ENCODE measurements at places on chromosomes 11 and 22.

GRCh38 chr11:75496305-75496752 is 29.4 kb downstream of the GDPD5 start:
- peaks cover 25% of the 10 kb centered on the region for H3K4me1 ChIP-seq
- no peaks in the 10 kb centered on the region for H3K36me3 ChIP-seq
- H3K4me3 ChIP-seq: no peak overlapping the region

- no peaks in the 10 kb centered on the region for H3K27me3 ChIP-seq
- H3K27ac ChIP-seq: no peak overlapping the region
- H3K36me3 ChIP-seq: no peaks in the 10 kb centered on the region
- peaks cover 31% of the 10 kb centered on the region for H3K4me1 ChIP-seq
- no peak overlapping the region for H3K4me3 ChIP-seq
- DNase-seq: no peak
Measured at GRCh38 chr11:76760236-76760635, 22.9 kb upstream of the TSKU start.

DNA sequence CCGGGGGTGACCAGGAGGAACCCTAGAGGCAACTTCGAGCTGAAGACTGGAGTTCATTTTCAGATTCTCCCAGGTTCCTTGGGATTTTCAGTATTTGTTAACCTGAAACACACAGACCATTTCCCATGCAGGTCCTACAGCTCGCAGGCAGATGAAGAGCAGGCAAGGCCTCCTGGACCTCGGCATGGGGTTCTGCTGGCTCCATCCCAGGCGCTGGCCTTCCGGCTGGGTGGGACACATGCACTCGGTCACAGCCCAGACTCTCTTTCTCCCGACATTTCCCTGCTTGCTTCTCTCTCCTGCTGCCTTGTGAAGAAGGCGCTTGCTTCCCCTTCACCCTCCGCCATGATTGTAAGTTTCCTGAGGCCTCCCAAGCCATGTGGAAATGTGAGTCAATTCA is 15.4 kb upstream of the TTLL12 start:
- no peak overlapping the region for H3K27ac ChIP-seq
- H3K27me3 ChIP-seq: no peaks in the 10 kb centered on the region
- no peak for DNase-seq

- no peaks in the 10 kb centered on the region for H3K4me1 ChIP-seq
- DNase-seq: no peak
- no peaks in the 10 kb centered on the region for H3K27me3 ChIP-seq
Measured at GRCh38 chr11:83477772-83478171, 191.6 kb upstream of the CCDC90B start.

DNA sequence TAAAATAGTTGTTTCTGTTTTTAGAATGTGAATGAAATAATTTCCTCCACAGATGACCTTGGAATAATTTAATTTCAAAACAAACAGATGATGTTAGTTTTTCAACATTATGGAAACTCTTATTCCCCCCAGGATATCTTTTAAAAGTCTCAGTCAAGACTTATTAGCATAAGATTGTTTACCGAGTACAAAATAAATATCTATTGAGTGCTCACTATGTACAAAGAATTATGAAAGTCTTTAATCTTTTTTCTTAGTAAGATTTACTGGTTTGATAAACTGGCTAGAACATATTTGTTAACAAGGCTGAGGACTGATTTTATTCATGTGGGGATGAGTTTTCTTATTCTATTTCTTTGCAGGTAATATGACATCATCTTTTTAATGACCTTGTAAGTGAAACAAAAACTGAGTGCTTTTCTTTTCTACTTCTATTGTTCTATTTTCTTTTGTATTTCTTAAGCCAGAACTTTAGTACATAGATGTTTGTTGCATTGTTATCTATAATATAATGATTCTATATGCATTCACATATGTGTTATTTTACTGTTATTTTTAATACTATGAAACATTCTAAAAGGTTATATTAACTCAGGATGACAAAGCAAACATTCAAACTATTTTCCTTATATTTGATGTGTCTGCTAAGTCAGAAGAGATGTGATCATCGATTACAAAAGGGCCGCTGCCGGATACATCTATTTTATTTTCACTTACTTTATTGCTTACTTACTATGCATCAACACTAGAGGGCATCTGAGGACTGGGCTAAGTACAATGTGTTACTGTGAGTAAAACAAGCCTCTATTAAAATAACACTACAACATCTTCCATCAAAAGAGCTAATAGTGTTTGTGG is 111.0 kb upstream of the ARHGAP42 start:
- H3K4me1 ChIP-seq: no peaks in the 10 kb centered on the region
- H3K27ac ChIP-seq: no peak overlapping the region
- H3K27me3 ChIP-seq: no peaks in the 10 kb centered on the region
- H3K36me3 ChIP-seq: no peaks in the 10 kb centered on the region
- no peak for DNase-seq

DNA sequence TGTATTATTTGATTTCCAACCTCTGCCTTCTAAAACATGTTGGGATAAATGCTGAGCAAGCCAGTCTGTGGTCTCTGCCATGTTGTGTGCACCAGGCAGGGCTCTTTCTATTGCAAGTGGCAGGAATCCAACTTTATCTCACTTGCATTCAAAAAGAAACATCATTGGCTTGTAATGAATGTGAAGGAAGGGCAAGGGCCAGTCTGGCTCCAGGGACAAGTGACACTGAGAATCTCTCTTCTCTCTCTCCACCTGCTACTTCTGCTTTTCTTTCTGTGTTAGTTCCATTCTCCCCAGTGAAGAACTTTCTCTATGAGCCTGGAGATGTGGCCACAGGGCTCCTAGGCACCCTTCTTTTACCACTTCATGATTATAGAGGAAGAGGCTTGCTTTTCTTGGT is 329.9 kb upstream of the NCAM1 start:
- no peaks in the 10 kb centered on the region for H3K4me1 ChIP-seq
- no peak for DNase-seq
- no peaks in the 10 kb centered on the region for H3K36me3 ChIP-seq
- H3K27ac ChIP-seq: no peak overlapping the region

DNA sequence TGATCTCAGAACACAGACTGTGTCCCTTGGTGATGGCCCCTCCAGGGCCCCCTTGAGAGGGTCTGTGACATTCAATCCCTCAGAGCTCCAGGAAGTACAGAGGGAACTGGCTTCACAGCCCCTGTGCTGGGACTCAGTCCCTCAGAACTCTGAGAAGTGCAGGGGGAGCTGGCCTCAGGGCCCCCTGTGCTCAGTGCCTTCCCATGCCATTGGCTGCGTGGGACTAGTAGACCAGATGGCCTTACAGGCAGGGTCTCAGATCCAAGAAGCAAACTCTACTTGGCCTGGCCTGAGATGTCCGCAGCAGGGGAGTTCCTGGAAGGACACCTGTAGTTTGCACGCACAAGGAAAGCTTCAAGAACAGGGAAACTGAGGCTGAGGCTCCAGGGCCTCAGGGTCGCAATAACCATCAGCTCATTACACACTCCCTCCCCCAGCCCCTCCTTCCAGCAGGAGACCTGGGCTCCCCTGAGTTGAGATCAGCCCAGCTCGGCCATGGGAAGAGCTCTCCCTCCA is 138.4 kb downstream of the BRD1 start:
- H3K4me3 ChIP-seq: no peak overlapping the region
- H3K4me1 ChIP-seq: no peaks in the 10 kb centered on the region
- H3K27me3 ChIP-seq: no peaks in the 10 kb centered on the region
- H3K36me3 ChIP-seq: no peaks in the 10 kb centered on the region
- DNase-seq: no peak

DNA sequence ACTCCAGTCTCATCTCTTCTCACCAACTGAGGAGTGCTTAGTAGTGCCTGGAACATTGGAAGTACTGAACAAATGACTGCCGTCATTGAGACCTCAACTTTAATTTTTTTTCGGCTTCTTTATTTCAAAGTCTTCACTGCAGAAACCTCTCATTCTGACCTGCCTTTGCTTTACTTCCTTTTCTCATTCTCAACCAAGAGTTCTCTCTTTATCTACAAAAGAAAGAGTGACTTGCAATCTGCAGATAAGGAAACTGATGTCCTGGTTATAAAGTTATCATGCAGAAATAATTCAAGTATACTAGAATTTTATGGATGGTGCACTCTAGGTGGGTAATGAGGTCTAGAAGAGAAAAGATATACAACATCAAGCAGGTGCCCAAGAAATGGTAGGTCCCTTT is 1.2 kb upstream of the EED start:
- peaks cover 35% of the 10 kb centered on the region for H3K4me1 ChIP-seq
- no peak overlapping the region for H3K27ac ChIP-seq
- no peaks in the 10 kb centered on the region for H3K27me3 ChIP-seq

- DNase-seq: no peak
- no peaks in the 10 kb centered on the region for H3K36me3 ChIP-seq
- no peak overlapping the region for H3K27ac ChIP-seq
- H3K4me3 ChIP-seq: no peak overlapping the region
- H3K4me1 ChIP-seq: no peaks in the 10 kb centered on the region
Measured at GRCh38 chr11:127531167-127531566, 530.6 kb upstream of the KIRREL3 start.

- no peak overlapping the region for H3K4me3 ChIP-seq
- H3K4me1 ChIP-seq: no peaks in the 10 kb centered on the region
- H3K27ac ChIP-seq: no peak overlapping the region
- no peaks in the 10 kb centered on the region for H3K27me3 ChIP-seq
Measured at GRCh38 chr11:110471371-110471770, 41.6 kb downstream of the FDX1 start.

GRCh38 chr11:120256178-120256577 is 16.2 kb downstream of the POU2F3 start:
- H3K4me1 ChIP-seq: peaks cover 6% of the 10 kb centered on the region
- H3K27me3 ChIP-seq: no peaks in the 10 kb centered on the region
- H3K27ac ChIP-seq: no peak overlapping the region
- DNase-seq: no peak
- no peak overlapping the region for H3K4me3 ChIP-seq
- no peaks in the 10 kb centered on the region for H3K36me3 ChIP-seq

GRCh38 chr11:19110295-19110694 is 6.7 kb upstream of the ZDHHC13 start:
- H3K27me3 ChIP-seq: no peaks in the 10 kb centered on the region
- DNase-seq: no peak
- H3K36me3 ChIP-seq: no peaks in the 10 kb centered on the region
- H3K27ac ChIP-seq: no peak overlapping the region
- no peak overlapping the region for H3K4me3 ChIP-seq

DNA sequence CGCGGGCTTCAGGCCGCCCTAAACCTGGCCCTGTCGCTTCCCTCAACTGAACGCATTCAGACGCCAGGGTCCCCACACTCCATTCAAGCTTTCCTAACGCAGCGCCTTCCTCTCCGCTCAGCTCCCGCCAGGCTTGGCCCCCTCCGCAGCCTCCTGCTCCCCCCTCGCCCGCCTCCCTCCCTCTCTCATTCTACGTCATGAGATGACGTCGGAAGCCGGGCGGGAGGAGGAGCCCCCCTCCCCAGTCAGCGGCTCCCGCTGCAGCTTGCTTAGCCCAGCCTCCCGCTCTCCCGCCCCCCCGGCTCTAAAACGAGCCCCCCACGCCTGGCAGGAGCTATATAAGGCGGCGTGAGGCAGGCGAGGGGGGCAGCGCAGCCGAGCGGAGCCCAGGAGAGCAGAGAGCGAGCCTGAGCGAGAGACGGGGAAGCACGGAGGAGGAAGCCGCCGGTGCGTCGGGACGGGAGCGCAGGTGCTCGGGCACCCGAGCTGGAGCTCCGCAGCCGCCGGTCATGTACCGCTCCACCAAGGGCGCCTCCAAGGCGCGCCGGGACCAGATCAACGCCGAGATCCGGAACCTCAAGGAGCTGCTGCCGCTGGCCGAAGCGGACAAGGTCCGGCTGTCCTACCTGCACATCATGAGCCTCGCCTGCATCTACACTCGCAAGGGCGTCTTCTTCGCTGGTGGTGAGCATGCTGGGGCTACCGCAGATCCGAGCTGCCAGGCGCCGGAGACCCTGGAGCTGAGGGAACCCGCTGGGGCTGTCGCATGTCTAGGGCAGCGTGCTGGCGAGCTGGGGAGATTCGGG is at the start of gene NPAS4:
Gene NPAS4, plus strand, starts transcription at position 365 of the 806 bp plus-strand sequence. Its CDS starts 145 bp downstream, at position 510.
- H3K27me3 ChIP-seq: no peaks in the 10 kb centered on the region
- H3K27ac ChIP-seq: no peak within 1 kb of the TSS
- H3K4me3 ChIP-seq: no peak within 1 kb of the TSS
- no peak for DNase-seq
- peaks cover 10% of the 10 kb centered on the region for H3K4me1 ChIP-seq

- no peak overlapping the region for H3K4me3 ChIP-seq
- peaks cover 14% of the 10 kb centered on the region for H3K4me1 ChIP-seq
- H3K27me3 ChIP-seq: no peaks in the 10 kb centered on the region
- no peaks in the 10 kb centered on the region for H3K36me3 ChIP-seq
- DNase-seq: no peak
Measured at GRCh38 chr11:101748572-101749344, 165.0 kb upstream of the TRPC6 start.

GRCh38 chr22:24095826-24096757 is 85.0 kb downstream of the CABIN1 start:
- H3K27ac ChIP-seq: no peak overlapping the region
- no peak overlapping the region for H3K4me3 ChIP-seq
- DNase-seq: no peak
- H3K27me3 ChIP-seq: no peaks in the 10 kb centered on the region
- peaks cover 48% of the 10 kb centered on the region for H3K36me3 ChIP-seq

GRCh38 chr11:15585602-15586331 is 471.0 kb downstream of the INSC start:
- no peak for DNase-seq
- H3K27ac ChIP-seq: no peak overlapping the region
- no peak overlapping the region for H3K4me3 ChIP-seq
- H3K36me3 ChIP-seq: no peaks in the 10 kb centered on the region

GRCh38 chr11:74144592-74144991 is 26.2 kb downstream of the C2CD3 start:
- H3K4me3 ChIP-seq: no peak overlapping the region
- DNase-seq: no peak
- H3K27me3 ChIP-seq: no peaks in the 10 kb centered on the region
- H3K36me3 ChIP-seq: no peaks in the 10 kb centered on the region
- peaks cover 11% of the 10 kb centered on the region for H3K4me1 ChIP-seq
- H3K27ac ChIP-seq: no peak overlapping the region

DNA sequence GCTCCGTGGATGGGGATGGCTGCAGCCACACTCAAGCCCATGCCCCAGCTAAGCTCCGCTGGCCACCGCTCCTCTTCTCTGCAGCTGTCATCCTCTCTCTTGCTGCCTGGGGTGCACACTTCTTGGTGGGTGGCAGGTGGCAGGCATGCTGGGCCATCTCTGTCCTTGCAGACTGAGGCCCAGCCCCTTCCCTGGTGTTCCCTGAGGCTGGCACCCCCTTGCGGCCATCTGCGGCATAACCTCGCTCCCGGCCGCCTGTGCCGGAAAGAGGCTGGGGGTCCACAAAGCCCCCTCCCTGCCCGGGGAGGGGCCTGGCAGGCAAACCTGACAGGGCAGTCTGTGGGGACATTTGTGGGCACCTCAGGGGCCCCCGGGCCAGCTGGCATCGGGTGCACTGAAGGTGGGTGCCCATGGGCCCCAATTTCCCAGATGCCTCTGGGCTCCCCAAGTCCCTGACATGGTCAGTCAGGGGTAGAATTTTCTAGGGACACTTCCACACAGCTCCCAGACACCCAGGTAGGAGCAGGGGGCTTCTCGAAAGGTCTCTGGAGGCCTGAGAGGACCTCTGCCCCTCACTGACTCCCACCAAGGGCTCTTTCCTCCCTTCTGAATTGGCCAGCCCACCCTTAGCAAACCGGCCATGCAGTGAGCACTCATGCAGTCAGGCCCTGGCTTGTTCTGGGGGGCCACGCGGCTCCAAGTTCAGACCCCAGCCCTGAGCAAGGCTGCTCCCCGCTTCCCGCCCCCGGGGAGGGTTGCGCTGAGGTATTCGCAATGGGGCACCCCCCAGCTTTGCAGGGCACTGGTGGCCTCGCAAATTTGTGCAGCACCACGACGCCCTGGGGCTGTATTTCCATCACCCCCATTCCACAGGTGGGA is 23.5 kb upstream of the TH start:
- no peaks in the 10 kb centered on the region for H3K4me1 ChIP-seq
- no peaks in the 10 kb centered on the region for H3K36me3 ChIP-seq
- no peaks in the 10 kb centered on the region for H3K27me3 ChIP-seq
- no peak overlapping the region for H3K4me3 ChIP-seq
